ENCODE measurements at places on chromosomes 12 and 14. TPM values are rescaled to one million over a fixed set of nuclear protein-coding genes. Genes with fewer than 3 reads are reported as not detected.

DNA sequence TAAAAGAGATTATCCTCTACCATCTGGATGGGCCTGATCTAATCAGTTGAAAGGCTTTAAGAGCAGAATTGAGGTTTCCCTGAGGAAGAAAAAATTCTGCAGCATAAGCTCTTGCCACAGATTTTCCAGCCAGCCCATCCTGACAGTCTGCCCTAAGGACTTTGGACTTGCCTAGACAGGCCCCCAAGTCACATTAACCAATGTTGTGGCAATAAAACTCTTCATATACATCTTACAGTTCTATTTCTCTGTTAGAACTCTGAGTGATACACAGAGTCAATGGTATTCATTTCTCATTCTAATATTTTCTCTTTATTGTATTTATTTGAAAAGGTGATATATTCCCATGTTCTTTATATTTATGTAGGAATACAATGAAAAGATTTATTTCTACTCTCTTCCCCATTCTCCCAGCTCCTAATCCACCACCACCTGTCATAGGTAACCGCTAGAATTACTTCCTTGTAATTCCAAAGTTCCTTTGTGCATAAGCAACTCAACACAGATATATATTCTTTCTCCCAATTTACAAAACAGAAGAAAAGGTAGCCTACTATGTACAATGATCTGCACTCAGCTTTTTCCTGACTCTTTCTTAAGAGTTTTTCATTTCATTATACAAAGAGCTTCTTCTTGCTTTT, 182.1 kb downstream of the CAPZA3 start:
- no peak for DNase-seq

- no peak for DNase-seq
Measured at GRCh38 chr14:59297071-59297776, 108.8 kb downstream of the DAAM1 start.

- DNase-seq, result no peak
Measured at GRCh38 chr12:132154341-132154761, 10.1 kb downstream of the NOC4L start.

- peak; percentile 81 for DNase-seq
Measured at GRCh38 chr12:79174626-79175025, 310.1 kb downstream of the SYT1 start.

- DNase-seq, result no peak
Measured at GRCh38 chr12:70788774-70789173, 131.8 kb downstream of the PTPRR start.

DNA sequence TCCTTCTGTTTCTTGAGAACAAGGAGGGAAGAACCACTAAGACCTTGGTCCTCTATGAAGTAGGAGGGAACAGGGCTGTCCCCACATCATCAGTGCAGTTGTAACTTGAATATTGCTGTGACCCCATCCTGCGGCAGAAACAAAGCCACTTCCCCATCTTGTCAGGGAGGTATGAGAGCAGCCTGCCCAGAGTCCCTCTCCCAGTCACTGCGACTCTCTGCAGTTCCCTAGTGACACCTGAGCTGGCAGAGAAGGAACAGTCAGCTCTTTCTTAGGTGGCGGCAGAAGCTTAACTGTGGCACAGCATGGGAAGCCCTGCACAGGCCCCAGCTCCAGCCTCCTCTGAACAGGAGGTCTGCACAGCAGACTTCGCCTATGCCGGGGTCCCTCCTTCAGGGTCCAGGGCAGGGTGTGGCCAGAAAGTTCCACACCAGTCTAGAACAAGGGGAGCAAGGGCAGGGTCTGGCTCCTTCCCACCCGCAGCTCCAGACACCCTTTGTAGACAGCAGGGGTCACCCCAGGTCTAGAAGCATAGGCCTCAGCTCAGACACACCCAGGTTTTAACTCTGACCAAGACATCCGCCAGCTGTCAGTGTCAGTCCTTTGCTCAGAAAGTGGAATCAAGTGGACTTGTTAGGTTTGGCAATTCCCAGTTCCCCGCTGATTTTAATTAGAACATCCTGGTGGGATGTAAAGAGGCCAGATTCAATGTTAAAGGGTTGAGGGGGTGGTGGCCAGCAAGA, 36.8 kb downstream of the DEGS2 start:
- no peak for DNase-seq

GRCh38 chr12:56129942-56130495, 2.0 kb downstream of the ESYT1 start:
- no peak for DNase-seq

GRCh38 chr14:85090681-85091080, 439.3 kb upstream of the FLRT2 start:
- no peak for DNase-seq

DNA sequence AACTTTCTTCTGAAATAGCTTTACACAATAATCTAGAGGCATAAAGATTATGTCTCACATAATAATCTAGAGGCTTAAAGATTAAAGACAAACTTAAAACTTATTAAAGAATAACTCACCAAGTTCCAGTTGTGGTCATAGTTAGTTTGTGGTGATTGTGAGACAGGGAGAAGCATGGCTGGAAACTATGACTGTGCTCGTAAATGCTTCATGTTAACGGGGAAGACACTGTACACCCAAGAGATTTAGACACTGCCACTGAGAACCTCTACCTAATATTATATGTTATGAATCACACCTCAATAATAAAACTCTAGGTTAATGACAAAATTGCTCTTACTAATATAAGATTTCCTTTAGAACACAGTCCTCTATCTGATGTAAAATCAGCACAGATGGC, 541.6 kb downstream of the TMEM121 start:
- no peak for DNase-seq

- DNase-seq, result peak; percentile 87
Measured at GRCh38 chr12:29796823-29797263, 13.1 kb upstream of the TMTC1 start.

DNA sequence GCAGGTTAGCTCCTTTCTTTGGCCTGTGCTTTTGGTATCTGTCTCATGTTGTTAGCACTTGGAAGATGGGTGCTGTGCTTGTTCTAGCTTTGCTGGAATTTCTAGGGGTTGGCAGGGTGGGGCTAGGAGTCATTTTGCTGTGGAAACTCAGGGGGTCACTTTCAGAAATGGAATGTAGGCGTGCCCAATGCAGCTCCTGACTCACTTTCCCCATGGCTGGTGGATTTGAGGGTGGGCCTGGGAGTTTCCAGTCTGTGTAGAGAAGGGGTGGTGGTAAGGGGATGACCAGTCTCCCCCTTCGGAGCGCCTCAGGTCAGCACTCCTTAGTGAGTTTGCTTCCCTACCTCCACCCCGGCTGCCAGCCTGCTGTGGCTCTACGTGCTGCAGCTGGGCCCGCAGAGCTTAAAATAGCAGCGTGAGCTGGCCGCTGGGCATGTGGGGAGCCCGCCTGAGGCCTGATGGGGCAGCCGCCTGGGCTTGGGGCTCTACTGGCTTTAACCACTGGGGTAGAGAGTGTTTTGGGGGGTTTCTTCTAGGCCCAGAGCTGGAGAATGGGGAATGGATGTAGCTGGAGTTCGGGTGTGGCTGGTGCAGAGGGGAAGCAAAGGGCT, 108.2 kb downstream of the TSPAN9 start:
- no peak for DNase-seq

DNA sequence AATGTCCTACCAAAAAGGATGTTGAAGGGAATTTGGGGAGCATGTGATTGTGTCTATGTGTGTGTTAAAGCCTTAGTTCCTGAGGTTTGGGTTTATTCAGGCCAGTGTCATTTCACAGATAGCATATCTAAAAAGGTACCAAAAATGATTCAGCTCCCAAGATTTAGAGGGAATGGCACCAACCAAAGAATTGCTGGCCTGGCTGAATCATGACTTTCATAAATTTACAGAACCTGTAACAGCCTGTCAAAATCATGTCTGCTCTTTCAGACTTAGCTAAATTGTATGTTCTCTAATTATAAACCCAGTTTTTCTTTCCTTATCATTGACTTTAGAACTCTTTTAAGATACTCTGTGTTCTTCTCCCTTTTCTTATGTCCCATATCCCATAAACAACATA, 231.5 kb downstream of the NUBPL start:
- DNase-seq, result no peak

- DNase-seq, result no peak
Measured at GRCh38 chr12:84763107-84763506, 149.5 kb downstream of the SLC6A15 start.

DNA sequence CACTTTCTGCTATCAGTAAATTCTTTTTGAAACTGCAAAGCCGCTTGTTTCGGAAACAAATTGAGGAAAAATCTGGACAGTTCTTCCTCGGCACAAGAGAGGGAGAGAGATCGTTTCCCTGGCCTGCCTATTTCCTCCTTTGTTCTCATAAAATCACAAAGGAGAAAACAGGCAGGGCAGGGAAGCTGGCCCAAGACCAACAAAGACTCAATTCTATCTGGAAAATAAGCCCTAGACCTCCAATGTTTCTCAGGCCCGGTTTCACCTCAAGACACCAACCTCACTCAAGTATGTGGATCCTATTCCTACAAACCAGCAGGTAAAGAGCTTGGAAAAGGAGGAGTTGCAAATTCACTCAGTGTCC, 19.5 kb downstream of the DICER1 start:
- peak; percentile 70 for DNase-seq

DNA sequence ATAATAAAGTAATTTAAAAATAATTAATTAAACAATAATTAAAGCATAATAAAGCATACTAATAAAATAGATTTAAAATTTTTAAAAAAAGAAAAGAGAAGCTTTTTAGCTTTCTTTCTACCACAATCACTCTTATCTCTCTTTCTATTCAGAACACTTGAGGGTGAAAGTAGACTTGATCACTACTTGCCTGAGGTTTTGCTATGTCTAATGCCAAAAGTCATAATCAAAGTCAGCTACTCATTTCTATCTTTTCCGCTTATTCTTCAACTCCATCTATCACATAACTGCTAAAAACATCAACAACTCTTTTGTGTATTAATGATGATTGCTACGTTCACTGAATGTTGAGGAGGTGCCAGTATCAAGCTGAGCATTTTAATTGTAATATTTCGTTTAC, 202.0 kb upstream of the KRR1 start:
- DNase-seq, result no peak

DNA sequence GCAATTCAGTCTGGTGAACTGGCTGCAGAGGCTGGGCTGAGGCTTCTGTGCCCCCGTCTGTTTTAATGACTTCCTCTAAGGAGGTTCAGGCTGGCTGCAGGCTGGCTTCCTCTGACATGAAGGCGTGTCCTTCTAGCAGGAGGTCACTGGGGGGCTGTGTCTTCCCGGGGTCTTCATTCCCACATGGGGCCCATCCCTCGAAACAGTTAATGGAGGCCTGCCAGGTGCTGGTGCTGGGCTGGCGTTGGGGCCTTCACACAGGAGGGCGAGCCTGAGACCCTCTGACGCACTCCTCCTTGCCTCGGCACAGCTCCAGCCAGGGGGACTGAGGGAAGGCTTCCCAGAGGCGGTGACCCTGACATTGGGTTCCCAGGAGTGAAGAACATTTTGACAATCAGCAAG, 57.7 kb upstream of the DLK1 start:
- DNase-seq, result no peak

GRCh38 chr12:78096909-78097597, 266.4 kb downstream of the NAV3 start:
- DNase-seq, result peak; percentile 19

DNA sequence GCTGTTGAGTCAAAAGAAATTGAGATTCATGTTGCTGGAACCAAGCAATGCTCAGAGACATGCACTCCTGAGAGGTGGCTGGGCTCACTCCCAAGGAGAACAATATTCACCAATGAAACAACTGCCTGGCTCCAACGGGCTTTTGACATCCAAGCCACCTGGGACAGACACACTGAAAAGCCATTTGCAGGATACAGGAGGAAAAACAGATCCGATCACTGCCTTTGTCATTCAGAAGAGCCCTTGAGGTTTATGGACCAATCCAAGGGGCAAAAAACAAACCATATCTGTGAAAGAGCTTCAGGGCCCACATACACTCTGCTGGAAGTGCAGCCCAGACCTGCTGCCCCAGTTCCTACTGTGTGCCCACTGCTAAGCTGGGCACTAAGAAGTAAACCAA, 277.5 kb downstream of the NUAK1 start:
- DNase-seq, result no peak

DNA sequence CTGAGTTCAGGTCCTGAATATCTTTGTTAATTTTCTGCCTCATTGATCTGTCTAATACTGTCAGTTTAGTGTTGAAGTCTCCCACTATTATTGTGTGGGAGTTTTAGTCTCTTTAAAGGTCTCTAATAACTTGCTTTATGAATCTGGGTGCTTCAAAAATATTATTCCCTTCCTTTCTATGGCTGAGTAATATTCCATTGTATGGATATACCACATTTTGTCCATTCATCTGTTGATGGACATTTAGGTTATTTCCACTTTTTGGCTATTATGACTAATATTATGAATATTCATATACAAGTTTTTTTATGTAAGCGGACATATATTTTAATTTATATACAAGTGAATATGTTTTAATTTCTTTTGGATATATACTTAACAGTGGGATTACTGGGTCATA, 82.7 kb downstream of the SDR9C7 start:
- DNase-seq, result no peak

Gene SLC10A1
- polyA plus RNA-seq, result not detected

Gene TRIM9
- polyA plus RNA-seq, result not detected

Gene POTEG
- not detected for polyA plus RNA-seq

Gene GNB3
- 12.0 TPM for polyA plus RNA-seq

Gene SLC4A8
- polyA plus RNA-seq, result 4.7 TPM

Gene KRT73
- not detected for polyA plus RNA-seq

Gene MAPK1IP1L
- polyA plus RNA-seq, result 244 TPM

Gene KIF5A
- 0.05 TPM for polyA plus RNA-seq

Gene TAS2R10
- 0.11 TPM for polyA plus RNA-seq

Gene APOF
- polyA plus RNA-seq, result not detected

Gene FOXA1
- polyA plus RNA-seq, result 0.06 TPM

Gene GDF3
- 3.1 TPM for polyA plus RNA-seq
